ENCODE measurements at places on chromosomes 2 and 18. TPM values are rescaled to one million over a fixed set of nuclear protein-coding genes. Genes with fewer than 3 reads are reported as not detected.

DNA sequence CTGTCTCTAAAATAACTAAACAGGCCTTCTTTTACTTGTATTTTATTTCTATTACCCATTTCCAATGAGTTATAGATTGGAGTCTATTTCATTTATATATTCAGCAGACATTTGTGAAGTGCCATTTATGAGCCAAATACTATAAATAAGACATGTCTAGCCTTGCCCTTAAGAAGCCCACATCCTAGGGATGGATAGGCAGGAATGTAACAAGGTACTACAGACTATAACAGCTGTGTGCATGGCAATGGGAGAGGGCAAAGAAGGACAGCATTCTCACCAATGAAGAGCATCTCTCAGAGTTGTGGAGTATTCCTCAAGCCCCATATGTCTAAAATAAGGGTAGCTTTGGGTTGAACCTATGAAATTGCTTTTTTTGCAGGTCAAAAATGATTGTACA, 161.9 kb upstream of the RASGRP3 start:
- DNase-seq, result no peak

Gene VIL1
- 0.32 TPM for total RNA-seq

DNA sequence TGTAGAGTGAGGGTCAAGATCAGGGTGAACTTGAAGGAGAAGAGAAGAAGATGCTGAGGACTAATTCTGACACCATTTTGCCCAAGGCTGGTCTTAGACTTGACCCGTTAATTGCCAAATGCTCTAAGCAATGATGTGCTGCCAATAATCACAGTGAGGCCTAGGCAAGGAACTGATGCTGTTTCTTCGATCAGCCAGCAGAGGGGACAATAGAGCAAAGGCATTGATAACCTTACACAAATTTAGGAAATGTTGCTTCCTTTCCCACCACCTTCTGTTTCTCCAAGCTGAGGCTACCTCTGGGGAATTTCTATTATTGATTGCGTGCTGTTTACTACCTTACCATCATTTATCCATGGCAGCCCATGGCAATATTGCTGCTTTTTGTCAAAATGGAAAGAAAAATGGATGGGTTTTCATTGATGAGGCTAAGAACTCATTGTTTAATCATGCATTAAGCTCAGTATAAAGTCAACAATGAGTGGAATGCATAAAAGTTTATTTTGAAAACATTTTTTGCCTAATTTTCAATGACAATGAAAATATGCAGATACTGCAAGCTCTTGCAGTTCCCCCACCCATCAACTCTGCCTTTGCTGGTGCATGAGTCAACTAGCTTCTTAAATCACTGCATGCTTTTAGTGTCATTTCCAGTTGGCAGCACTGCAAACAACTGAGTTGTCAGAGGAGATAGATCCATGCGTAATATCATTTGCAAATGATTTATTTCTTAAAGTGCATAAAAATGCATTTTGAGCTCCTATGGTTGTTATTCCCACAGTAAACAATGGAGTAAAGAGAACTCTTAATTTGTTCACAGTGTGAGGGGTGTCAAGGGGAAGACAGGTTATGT, 116.4 kb upstream of the NYAP2 start:
- DNase-seq, result no peak

DNA sequence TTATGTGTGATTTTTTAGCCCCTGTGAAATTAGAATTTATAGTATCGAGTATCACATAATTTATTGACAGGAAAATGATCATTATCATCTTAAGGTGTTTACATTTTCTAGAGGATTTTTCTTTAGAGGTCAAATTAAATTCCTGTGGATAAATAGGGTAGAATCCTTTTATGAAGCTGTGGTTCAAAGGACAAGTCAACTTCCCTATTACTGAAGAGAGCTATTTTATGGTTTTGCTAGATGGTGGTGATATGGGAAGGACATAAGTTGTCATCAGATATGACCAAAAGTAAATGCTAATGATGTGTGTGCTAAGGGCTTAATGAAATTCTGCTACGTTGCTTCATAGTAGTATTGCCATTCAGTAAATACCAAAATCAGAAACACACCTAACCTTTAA, 80.1 kb downstream of the EML4 start:
- DNase-seq, result no peak

Gene PDCL3
- total RNA-seq, result 18.6 TPM

- no peak for DNase-seq
These were observed 175.0 kb upstream of the PARD3B start for GRCh38 chr2:204370172-204370718.

DNA sequence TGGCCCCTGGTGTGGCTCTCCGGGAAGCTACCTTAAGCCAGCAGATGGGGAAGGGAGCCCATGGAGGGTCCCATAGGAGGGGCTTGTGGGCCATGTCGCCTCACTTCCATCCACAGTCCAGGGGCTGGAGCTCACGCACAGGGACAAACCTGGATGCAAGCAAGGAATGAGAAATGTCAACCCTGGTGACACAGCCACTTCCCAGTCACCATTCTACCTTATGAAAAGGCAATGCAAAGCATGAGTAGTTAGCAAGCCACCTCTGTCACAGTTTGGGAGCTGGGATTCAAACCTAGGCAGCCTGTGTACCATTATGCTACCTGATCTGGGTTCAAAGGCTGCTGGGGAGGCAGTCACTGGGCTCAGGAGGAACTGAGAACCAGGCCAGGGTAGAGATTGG, 170.0 kb upstream of the KLHL29 start:
- no peak for DNase-seq

DNA sequence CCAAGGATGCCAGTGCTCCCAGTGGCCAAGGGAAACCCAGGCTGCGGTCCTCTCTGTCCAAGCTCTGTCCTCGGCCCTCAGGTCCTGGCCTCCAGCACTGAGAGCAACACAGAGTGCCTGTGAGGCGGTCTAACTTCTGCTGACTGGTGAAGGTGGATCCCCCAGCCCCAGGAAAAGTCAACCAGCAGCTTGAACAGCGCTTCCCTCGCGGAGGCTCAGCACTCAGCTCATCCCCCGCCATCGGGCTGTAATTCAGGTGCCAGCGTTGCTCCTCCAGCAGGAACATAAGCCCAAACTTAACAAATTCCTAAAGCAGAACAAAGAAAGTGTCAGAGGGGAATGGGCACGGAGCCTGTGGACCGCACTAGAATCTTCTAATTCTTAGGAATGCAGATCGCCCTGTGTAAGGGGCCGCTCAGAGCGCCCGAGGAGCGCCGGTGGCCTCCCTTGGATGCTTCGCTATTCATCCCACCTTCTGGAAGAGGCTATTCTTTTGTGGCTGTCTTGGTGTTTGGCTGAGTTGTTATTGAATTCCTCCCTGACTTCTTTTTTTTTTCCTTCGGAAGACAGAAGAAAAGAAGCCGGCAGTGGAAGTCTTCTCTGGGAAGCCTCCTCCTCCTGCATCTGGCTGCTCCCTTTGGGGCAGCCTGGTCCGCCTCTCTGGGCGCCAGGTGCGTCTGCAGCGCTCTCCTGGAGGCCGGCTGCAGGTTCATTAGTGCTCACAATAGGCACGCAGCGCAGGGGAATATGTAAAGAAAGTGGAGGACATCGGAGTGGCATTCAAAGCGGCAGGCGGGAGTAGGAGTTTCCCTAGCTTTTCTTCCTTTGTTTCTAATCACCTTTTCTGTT, 905.6 kb downstream of the TSN start:
- no peak for DNase-seq

- DNase-seq, result no peak
These were observed 11.2 kb upstream of the SULT1C3 start for GRCh38 chr2:108228537-108228936.

Gene SANBR
- total RNA-seq, result 2.8 TPM

Gene SPR
- 0.35 TPM for total RNA-seq

DNA sequence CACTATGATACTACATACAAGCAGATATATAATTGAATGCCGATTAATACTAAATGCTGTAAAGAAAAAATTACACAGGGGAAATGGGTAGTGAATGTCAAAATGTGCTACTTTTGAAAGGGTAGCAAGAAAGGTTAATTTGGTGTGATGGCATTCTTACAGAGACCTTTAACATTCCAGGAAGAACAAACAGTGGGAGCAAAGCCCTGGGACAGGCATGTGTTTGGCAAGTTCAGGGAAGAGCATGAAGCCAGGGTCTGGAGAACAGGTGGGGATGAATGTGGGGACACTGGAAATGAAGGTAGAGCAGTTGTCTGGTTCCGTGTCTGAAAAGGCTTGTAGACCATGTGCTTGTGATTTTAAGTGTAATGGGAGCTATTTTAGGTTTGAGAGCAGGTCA, 82.2 kb upstream of the CYTIP start:
- DNase-seq, result no peak

Gene CFAP53
- 1.0 TPM for total RNA-seq

- DNase-seq, result no peak
These were observed 231.9 kb downstream of the GALR1 start for GRCh38 chr18:77481541-77481940.

Gene SCTR
- not detected for total RNA-seq

DNA sequence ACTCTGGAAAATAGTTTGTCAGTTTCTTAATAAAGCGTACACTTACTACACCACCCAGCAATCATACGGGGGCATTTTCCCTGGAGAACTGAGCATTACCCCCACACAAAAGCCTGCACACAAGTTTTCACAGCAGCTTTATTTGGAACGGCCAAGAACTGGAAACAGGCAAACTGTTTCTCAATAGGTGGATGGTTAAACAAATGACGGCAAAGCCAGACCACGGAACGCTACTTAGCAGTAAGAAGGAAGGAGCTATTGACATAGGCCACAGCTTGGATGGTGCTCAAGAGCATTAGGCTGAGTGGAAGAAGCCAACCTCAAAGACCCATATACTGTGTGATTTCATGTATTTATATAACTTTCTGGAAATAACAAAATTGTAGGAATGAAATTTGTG, 9.0 kb downstream of the MALL start:
- DNase-seq, result no peak

DNA sequence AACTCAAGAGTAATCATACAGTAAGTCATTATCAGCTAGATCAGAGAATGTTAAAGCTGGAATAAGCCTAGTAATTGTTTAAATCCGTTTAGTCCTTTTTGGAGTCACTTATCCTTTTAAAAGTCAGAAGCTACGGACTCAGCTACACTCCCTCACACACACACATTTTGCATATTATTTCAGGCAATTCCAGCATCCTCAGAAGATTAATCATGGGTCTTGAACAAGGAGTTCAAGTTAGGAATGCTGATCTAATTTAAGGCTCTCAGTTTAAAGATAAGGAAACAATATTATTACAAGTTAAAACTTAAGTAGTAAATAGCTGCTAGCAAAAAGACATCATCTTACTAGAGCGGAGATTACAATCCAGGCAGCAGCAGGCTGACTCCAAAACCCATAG, 74.3 kb downstream of the GTF3C3 start:
- DNase-seq, result no peak

DNA sequence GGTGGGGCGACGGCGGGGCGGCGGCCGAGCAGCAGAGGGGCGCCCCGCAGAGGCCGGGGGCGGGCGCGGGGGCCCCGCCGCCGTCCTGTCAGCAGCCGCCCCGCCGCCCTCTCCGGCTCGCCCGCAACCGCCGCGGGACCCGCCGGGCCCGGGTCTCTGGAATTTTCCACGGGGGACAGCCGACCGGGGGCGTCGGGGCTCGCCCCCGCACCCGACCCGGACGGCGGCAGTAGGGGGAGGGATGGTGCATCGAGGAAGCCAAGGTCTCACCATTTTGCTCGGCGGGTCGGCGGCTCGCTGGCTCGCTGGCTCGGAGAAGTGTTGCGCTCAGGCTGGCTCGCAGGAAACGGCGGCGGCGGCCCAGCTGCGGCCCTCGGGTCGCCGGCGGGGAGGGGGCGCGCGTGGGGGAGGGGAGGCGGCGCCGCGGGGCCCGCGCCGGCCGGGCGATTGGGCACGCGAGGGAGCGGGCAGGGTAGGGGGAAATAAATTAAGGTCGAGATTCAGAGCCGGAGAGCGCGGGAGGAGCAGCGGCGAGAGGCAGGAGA, 405 bp downstream of the PPP3R1 start:
- peak; percentile 33 for DNase-seq

Gene UGT1A8
- not detected for total RNA-seq
